Fibroblast of skin of back (primary cell): ENCODE measurements at places on chromosomes 11 and 22.

GRCh38 chr11:2290351-2290841, 11.3 kb downstream of the C11orf21 start:
- DNase-seq: no peak

DNA sequence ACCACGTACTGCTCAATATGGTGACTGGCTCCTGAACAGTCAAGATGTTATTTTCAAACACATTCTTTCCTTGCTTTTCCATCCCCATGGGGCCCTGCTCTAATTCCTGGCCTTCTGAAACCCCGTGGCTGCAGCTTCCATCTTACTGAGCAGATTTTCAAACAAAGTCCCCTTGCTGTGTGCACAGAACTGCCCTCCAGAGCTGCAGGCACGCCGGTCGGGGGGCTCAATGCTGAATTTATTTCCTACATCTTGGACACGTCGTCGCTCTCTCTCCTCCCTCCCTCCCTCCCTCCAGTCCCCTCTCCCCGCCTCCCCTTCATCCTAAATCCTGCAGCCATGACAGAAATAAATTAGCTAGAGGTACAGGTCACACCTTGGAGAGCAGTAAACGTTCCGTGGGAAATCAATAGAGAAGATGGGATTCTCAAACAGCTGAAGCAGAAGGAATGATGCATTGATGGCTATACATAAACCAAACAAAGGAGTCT, 243.1 kb upstream of the BLID start:
- no peak for DNase-seq

- no peak for DNase-seq
Observed at GRCh38 chr22:37202716-37203115, 9.6 kb downstream of the SSTR3 start.

DNA sequence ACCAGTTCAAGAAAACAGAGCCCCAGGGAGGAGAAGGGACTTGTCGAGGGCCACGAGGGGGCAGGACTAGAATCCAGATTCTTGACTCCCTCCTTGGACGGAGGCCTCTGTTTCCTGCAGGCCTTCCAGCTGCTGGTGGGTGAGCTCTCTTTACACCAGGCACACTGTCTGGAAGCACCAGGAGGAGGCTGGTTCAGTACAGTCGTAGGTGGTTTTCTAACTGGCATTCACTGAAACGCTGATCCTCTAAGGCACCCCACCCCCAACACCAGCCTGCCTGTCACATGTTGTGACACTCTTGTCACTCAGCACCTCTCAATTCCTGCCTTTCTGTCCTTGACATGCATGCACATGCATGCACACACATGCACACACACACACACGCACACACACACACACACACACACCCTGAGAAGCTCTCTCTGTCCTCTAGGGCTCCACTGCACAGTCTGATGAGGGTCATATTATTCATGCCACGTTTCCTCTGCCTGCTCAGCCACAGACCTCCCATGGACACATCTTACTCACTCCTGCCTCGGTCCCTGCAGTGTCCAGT, 751 bp downstream of the MS4A10 start:
- DNase-seq: peak; percentile 72

- no peak for DNase-seq
Observed at GRCh38 chr11:116460156-116460920, 312.4 kb downstream of the BUD13 start.

DNA sequence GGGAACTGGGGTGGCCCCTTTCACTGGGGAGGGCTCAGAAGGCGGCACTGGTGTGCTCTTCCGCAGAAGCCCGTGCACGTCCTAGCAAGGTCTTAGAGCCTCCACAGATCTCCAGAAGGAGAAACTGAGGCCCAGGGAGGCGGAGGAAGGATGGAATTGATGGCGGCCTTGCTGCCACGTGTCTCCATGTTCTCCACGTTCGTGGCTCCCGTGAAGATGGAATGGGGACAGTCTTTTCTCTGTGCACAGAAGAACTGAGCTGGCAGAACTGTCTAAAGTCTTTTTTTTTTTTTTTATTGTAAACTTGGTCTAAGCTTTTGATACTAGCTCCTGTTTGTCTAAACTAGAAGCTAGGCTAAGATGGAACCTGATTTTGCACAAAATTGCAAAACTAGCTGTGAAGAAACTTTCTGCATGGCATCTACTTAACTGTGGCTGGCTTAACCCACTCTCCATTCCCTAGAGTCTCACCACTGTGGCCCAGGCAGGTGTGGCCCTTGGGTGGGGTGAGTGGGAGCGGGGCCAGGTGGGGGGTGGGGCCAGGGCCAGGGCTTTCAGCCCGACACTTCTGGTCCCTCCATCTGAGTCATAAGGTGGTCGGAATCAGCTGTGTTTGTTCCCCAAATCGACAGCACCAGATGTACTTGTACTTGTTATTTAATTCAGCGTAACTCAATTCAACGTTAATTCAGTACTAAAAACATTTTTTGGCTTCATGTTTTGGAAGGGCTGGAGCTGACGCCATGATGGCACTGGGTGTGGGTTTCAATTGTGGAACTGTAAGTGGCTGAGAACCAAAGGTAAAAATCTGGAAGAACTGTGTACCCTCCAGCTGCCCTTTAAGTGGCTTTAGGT, 120.7 kb downstream of the MPPED1 start:
- DNase-seq: no peak

DNA sequence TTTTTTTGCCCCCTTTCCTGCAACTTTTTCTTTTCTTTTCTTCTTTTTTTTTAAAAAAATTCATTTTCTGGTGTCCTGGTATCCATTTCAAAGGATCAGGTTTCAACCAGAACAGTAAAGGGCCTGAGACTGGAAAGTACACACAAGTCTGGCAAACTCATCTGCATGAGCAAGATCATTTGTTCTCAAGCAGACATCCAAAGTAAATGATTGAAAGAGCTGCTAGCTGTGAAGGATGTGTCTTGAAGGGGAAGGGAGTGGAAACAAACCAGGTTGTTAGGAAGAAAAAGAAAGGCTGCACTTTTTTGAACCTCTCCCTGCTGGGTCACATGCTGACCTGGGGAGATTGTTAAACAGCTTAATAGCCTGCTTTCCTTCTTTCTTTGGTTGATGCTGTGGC, 5.3 kb downstream of the YAP1 start:
- DNase-seq: peak; percentile 39

DNA sequence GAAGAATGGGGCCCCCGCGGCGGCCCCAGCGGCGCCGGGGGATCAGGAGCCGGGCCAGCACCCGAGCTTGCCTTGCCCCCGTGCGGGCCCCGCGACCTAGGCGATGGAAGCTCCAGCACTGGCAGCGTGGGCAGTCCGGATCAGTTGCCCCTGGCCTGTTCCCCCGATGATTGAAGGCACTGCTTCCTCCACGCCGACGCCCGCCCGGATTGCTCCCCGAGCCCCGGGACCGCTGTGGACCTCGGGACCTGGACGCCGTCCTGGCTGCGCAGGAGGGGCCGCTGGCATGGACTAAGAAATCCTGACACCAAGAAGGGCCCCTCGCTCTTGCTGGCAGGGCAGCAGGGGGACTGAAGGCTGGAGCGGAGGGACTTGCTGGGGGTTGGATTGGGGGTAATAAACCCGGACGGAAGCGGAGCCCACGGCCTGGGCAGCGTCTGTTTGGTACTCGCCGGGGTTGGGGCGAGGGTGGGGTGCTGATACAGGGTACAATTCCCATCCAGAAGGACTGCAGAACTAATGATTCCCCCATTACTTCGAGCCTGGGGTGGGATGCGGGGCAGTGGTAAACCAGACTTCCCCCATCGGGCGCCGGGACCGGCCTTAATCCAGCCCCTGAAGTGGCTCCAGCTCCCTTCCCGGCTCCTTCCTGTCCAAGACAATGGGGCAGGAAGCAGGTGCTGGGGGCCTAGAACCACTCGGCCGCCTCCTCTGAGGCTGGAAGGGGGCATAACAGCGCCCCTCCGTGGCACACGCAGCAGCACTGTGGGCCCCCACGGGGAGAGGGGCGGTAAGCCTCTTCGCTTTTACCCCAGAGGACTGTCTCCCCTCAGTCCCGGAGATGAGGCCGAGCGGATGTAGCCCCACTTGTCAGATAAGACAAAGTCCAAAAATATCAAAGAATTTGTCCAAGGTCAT, 1.0 kb downstream of the CCDC85B start:
- DNase-seq: peak; percentile 43

DNA sequence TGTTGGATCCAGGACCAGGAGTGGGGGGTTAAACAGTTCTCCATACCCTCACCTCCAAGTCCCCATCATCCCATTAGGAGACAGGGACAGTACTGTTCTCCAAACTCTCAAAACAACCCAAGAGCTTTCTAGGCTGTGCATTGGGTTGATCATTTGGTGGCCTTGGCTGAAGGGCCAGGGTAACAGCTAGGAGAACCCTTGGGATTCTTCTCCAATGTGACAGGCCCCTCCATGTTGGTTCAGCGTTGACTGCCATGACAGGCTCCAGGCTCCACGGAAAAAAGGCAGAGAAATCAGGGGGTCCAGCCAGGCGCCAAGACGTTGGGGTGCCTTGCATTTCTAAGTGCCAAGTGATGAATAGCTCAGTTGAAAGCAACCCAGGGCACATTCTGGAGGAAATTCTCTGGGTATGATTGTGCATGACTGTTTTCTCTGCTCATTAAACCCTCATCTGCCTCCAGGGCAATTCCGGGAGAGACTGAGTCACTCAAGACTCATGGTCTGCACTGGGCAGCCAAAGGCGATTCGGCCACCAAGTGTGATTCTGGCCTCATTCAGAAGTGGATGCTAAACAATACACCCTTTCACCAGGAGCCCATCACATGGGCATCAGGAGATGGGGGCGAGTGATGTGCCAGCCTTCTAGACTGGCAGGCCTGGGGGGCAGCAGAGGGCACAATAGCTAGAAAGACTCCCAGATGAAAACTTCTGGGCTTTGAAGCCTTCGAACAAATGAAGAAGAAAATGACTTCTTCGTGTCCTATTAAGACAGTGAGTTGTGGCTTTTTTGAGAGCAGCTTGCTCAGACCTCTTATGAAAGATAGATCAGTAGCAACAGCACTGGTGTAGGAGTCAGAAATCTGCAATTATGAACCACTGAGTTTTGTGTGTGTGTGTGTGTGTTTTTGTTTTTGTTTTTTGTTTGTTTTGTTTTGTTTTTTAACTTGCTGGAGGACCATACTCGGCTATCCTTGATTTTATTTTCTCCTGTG, 27.7 kb downstream of the CD44 start:
- peak; percentile 98 for DNase-seq

GRCh38 chr11:57121996-57122395, 59.8 kb upstream of the LRRC55 start:
- no peak for DNase-seq

DNA sequence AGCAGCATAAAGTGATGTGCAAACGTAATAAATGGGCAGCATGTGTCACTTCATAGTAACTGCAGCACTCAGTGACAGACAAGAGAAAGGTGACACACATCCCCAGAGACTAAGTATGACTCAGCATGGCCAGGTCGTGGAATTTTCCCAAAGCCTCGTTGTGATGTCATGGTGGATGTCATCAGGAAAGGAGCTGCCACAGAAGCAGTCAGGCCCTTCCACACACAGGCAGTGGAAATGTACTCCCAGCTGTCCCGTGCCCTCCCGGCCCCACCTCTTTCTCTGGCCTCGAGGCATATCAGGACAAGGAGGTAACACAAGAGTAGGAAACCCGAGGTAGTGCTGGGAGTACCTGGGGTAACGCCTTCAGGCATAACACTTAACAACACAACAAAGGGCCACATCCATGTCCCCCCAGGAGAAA, 8.1 kb downstream of the PC start:
- DNase-seq: peak; percentile 85

DNA sequence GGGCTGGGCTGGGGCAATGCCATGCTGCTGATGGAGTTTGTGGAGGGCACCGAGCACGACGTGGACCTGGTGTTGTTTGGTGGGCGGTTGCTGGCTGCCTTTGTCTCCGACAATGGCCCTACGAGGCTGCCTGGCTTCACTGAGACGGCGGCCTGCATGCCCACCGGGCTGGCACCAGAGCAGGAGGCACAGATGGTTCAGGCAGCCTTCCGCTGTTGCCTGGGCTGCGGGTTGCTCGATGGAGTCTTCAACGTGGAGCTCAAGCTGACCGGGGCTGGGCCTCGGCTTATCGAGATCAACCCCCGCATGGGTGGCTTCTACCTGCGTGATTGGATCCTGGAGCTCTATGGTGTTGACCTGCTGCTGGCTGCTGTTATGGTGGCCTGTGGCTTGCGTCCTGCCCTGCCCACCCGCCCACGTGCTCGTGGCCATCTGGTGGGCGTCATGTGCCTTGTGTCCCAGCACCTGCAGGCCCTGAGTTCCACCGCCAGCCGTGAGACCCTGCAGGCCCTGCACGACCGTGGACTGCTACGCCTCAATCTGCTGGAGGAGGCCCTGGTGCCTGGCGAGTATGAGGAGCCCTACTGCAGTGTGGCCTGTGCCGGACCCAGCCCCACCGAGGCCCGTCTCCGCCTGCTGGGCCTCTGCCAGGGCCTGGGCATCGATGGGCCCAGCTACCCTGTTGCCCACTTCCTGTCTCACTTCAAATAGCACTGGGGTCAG, 4.2 kb upstream of the RPS6KB2 start:
- no peak for DNase-seq

DNA sequence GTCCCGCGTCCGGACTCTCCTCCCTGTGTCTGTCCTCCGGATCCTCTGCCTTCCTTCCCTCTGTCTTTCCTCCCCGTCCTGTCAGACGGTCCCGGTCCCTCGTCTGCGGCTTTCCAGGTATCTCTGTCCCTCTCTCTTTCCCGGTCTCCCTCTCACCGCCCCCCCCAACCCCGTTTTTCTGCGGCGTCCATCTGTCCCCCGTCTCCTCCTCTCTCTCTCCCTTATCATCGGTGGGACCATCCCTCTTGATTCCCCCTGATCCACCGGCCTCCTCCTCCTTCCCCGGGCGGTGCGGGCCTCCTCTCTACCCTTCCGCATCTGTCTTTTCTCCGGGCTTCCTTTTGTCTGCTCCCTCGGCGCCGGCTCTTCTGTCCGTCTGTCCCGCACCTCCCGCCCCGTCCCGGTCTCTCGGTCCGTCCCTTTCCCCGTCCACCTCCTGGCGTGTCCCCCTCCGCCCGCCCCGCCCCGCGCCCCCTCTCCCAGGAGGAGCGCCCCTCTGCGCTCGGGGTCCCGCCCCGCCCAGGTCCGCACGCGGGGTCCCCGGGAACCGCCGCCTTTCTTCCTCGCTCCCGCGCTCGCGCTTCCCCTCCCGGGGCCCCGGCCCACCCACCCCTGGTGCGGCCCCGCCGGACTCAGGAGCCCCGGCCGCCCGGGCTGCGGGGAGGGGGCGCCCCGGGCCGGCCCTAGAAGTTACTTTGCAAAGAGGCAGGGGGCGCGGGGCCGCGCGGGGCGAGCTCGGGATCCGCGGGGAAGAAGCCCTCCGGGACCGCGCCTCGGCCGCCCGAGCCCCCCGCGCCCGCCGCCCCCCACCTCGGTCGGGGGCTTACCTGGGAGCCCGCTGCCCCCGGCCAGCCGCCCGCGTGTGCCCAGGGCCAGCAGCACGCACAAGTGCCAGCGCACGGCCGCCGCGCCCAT, 568 bp downstream of the SCUBE1 start:
- DNase-seq: no peak

DNA sequence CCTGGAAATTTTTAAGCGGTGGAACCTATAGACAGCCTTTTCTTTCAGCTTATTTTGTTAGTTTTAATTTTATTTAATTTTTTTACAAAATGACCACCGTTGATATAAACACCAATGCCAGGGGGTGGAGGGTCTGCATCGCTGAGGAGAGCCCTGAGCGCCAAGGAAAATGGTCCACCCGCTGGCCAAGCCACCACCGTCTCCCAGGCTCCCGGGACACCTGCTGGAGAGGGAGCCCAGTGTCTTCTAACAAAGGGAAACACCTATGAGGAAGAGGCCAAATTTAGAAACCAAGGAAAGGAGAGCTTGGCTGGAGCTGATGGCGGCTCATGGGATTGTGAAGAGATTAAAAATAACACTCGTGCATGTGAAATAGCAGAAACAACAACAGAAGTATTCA, 288 bp upstream of the KRTAP5-8 start:
- DNase-seq: no peak

- DNase-seq: no peak
Observed at GRCh38 chr11:104222464-104222863, 58.5 kb upstream of the PDGFD start.

GRCh38 chr11:13503393-13503792, 7.6 kb upstream of the PTH start:
- DNase-seq: no peak
